ENCODE measurements at places on chromosomes 2 and 18. TPM values are rescaled to one million over a fixed set of nuclear protein-coding genes. Genes with fewer than 3 reads are reported as not detected.
A peak's percentile ranks its signal among the peaks of the same experiment; 100 is the strongest.

- no peak for DNase-seq
Observed at GRCh38 chr18:65651192-65651591, 99.6 kb upstream of the CDH7 start.

GRCh38 chr2:151287513-151288250 is 1.8 kb downstream of the NMI start:
- DNase-seq = no peak

- DNase-seq = no peak
Observed at GRCh38 chr2:74347742-74348141, 4.5 kb upstream of the SLC4A5 start.

DNA sequence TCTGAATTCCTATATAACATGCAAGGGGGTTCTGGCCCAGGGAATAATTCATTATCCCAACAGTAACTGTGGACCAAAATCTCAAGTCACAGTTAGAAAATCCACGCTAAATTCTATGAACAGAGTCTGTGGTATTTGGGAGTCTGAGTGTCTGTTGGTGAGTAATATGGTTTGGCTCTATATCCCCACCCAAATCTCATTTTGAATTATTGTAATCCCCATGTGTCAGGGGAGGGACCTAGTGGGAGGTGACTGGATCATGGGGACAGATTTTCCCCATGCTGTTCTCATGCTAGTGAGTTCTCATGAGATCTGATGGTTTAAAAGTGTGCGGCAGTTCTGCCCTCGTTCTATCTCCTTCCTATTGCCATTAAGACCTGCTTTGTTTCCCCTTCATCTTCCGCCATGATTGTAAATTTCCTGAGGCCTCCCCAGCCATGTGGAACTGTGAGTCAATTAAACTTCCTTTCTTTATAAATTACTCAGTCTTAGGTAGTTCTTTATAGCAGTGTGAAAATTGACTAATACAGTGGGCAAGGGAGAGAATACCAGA is 68.3 kb downstream of the NBAS start:
- DNase-seq = peak; percentile 29

DNA sequence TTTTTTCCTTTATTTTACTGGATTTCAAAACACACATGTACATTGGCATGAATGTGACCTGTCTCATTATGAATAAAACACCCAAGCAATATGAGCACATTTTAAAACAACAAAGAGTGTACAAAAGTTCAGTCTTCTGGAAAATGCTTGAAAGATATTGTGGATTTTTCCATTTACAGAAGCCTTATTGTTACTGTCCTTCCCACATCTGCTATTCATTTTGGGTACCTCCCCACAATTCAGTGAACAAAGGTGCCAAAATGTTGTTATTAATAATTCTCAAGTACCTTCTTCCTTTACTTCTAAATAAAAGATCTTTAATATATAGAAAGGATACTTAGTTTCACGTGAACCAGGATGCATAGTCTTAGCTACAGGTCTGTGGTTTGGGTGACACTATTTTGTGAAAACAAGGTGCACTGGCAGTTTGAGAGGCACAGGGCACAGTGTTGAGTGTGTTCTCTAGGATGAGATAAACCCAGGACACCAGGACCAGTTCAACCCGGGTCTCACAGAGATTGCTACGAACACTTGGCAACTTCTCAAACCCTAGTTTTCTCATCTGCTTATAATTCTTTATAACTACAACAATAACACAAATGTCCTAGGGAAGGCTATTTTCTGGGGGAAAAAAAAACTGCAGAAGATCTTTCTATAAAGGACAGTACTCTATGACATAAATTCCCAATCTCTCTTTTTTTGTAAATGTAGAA is 84.5 kb upstream of the GALNT5 start:
- peak; percentile 46 for DNase-seq

GRCh38 chr18:14941256-14941655 is 193.3 kb downstream of the ANKRD30B start:
- no peak for DNase-seq

GRCh38 chr2:200307724-200308545 is 1.4 kb downstream of the SPATS2L start:
- DNase-seq = peak; percentile 52

GRCh38 chr2:60498127-60498815 is 55.2 kb downstream of the BCL11A start:
- DNase-seq = no peak

The PMS1 gene
- 18.7 TPM for total RNA-seq

The DAPL1 gene
- not detected for total RNA-seq

The CIDEA gene
- total RNA-seq = not detected

The CRYGA gene
- not detected for total RNA-seq

The EGR4 gene
- not detected for total RNA-seq

The C2orf66 gene
- not detected for total RNA-seq

Data from GM23248 (cell line).